ENCODE measurements at places on chromosomes 4 and X. TPM values are rescaled to one million over a fixed set of nuclear protein-coding genes. Genes with fewer than 3 reads are reported as not detected.

DNA sequence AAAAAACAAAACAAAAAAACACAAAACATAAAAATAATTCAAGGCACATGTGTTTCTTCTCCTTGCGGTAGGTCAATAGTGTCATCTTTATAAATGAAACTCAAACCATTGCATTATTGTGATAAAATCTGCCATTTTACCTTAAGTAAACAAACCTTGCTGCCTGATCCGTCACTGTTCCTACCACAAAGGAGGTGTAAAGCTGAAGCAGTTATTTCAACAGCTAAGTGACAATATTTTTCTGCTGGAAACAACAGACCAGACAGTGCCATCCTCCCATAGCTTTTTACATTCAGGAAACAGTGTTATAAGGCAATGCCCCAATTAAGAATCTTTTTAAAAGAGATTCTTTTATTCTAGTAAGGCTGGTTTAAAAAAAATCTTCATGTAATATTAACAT, 242.7 kb downstream of the PPP1R2C start:
- DNase-seq = no peak

Gene HPGD
- 59.8 TPM for polyA plus RNA-seq

Gene MECP2
- 29.0 TPM for polyA plus RNA-seq

GRCh38 chrX:40132751-40133150, 35.0 kb upstream of the BCOR start:
- DNase-seq = no peak

- DNase-seq = no peak
Observed at GRCh38 chrX:41245641-41246040, 88.3 kb upstream of the DDX3X start.

- DNase-seq = no peak
Observed at GRCh38 chr4:38315286-38315685, 348.7 kb upstream of the KLF3 start.

Gene CWH43
- 7.4 TPM for polyA plus RNA-seq

DNA sequence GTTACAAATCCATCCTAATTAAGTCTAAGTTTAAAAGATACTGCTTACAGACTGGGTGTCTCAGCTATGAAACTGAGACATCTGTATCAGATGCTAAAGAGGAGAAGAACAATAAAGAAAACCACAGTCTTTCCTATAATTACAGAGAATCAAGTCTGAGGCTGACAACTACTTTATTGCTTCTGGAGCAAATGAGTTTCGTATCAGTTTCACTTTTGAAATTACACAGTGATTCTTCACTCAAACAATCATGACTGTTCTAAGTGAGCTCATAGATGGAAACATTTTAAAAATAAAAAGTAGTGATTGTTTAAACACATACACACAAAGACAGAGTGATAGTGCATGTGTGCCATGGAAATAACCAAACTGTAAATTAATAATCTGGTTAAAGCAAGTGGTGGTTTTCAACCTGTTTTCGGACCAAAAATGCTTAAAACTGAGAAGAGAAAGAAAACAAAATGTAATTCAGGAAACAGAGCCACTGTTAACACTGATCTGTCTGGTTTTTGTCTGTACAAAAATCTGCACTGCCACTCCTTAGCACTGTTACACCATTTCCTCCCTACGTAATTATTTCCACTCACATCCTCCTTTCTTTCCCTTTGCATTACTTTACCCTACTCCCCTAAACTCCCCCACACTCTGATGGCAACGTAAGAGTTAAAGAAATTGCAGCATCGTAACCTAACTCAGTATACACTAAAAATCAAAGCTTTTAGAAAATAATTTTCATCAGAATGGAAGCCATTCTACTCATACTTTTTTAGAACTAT, 12.5 kb downstream of the RFC1 start:
- peak; percentile 59 for DNase-seq

DNA sequence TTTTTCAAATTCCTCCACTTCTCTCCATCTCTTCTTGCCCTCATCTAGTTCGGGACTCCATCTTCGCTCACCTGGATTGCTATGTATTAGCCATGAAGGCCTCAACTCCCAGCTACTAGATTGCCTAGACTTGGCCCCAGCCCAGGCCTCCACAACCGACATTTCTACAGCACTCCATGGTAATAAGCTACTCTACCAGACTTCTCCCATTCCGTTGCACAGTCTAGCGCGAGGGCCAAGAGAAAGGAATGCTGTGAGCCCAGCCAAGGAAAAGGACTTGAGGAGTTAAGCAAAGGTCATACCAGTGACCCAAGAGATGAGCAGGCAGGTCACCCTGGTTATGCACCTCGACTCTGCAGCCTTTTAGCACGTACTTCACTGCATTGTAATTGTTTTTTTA, 75.6 kb downstream of the SOWAHB start:
- DNase-seq = no peak

- DNase-seq = no peak
Observed at GRCh38 chr4:88803600-88804096, 106.0 kb upstream of the NAP1L5 start.

- DNase-seq = no peak
Observed at GRCh38 chr4:184395971-184396391, 78.4 kb downstream of the IRF2 start.

DNA sequence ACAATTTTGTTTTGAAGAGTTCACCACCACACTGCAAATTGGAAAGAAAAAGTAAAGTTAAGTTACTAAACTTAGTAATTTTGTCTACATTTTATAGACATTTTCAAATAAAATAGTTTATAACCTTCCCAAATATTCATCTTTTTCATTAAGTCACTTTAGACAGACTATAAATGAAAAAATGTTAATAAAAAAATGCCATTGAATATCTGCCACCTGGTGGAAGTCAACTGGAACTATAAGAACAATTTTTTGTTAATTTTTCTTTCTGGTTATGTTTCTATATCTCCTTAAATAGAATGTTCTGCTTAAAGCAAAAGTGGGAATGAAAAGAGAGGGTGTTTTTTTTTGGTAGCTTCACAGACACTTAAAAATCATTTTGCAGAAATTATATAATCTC, 534.4 kb upstream of the PCDH10 start:
- peak; percentile 2 for DNase-seq

DNA sequence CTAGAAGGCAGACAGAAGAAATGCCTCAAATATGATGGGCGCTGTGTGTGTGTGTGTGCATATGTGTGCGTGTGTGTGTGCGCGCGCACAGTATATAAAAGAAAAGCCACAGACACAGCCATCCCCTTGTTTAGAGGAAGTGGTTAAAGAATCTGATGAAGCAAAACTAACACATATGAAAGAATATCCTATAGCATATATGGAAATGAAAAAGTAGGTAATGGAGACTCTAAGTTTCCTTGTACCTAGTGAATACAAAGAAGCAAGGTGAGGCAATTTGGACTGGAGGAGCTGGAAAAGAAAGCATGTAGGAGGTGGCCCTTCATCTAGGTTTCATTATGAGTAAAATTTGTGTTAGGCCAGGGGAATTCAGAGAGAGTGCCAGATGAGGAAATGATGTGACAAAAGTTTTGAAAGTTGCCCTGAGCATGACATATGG, 58.6 kb upstream of the MCF2 start:
- DNase-seq = no peak

- peak; percentile 74 for DNase-seq
Observed at GRCh38 chrX:69107231-69107739, 58.0 kb downstream of the PJA1 start.

Measured in left kidney (tissue), 8 donors.